Renal cortex interstitium (tissue), 15 donors: ENCODE measurements at places on chromosomes 7 and 10. TPM values are rescaled to one million over a fixed set of nuclear protein-coding genes. Genes with fewer than 3 reads are reported as not detected.

GRCh38 chr7:139932531-139932930, 103.5 kb downstream of the TBXAS1 start:
- DNase-seq: no peak

DNA sequence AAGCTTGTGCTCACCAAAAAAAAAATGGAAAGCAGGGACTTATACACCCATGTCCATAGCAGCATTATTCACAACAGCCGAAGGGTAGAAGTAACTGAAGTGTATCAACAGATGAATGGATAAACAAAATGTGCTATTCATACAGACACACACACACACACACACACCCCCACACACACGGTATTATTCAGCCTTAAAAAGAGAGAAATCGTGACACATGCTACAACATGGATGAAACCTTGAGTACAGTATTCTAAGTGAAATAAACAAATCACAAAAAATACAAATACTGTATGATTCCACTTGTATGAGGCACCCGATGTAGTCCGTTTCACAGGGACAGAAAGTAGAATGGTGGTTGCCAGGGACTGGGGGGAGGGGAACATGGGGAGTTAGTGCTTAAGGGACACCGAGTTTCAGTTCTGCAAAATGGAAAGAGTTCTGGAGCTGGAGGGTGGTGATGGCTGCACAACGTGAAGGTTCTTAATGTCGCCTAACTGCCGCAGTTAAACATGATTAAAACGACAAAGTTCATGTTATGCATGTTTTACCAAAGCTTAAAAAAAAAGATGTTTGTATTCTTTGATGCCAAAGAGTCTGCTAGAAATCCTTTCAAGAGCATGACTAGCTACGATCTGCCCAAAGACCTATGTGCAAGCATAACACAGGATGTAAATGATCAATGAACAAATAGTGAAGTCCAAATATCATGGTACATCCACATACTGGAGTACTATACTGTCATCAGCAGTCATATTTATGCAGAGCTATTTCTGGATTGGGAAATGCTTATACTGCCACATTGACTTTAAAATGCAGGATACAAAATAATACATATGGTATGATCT, 7.2 kb downstream of the TNS3 start:
- DNase-seq: no peak

DNA sequence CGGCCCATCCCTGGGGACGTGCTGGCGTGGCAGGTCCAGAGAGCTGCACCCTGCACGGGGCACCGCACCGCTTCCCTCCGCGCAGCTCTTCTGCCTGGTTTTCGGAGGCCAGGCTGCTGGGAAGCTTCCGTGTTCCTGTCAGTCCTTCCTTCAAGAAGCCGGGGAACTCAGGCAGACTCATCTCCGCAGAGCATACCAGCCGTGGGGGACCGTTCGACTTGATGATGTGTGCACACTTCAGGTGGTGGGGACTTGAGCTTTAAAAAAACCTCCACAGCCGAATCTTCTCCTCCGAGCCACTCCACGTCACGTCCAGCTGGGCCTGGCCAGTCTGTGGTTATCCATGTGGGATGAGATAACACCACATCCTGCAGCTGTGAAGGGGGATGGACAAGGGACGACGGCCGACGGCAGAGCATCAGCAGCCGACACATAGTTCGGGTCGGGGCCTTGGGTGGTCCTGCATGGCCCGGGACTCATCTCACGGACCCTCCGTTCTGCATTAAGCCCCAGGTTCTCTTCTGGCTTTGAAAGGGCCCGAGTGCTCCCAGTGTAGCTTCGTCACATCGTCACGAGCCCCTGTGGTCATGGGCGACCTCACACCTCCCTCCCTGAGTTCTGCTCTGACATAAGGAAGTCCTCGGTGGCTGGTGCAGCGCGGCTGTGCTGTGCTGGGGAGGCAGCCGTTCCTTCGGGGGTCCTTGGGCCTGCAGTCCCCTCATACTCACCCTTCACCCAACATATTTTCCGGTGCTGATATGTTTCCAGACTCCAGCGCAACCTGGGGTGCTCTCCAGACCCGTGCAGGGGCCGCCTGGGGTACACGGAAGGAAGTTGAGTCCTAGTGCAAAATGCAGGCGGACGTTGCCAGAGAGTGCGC, 4.5 kb upstream of the BHLHA15 start:
- DNase-seq: no peak

DNA sequence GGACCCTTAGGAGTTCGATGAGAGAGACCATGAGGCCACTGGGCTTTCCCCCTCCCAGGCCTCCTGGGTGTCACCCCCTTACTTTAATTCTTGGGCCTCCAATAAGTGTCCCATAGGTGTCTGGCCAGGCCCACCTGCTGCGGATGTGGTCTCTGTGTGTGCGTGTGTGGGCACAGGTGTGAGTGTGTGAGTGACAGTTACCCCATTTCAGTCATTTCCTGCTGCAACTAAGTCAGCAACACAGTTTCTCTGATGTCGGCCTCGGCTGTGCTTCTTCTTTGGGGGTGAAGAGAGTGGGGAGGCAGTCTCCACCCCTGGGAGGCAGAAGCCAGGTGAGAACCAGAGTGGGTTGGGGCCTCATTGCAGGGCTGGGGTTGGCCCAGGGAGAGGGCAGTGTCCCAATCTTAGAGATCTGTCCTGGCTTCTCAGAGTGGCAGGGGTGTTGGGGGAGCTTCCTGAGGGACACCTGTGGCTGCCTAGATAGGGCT, 1.5 kb downstream of the PVRIG start:
- DNase-seq: no peak

GRCh38 chr10:93287775-93288174, 194.4 kb downstream of the MYOF start:
- no peak for DNase-seq

DNA sequence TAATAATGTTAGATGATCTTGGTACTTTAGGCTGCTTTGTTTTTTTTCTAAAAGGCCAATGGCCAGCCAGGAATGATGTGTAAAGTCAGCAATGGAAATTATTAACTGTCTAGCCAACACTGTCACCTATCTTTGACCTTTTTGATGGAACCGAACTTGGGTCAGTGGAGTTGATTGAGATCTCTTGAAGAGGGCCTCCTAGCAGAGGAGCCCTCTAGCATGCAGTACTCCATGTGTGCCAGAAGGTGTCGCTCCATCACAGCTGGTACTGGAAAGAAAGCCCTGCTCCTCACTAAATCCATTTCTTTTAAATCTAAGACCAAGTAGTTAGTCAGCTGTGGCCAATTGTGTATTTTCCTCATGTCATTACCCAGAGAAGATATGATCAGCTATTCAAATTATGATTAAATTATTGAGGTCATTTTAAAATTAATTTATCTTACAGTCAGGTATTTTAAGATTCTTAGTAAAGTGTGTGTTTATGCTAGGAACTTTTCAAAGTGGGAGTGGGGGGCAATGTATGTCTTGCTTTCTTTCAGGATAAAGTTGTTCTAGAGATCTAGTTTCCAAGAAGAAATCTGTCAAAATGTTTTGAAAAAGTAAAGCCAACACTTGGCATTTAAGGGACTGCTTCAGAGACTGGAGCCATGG, 33.1 kb upstream of the CROT start:
- DNase-seq: peak; percentile 31

DNA sequence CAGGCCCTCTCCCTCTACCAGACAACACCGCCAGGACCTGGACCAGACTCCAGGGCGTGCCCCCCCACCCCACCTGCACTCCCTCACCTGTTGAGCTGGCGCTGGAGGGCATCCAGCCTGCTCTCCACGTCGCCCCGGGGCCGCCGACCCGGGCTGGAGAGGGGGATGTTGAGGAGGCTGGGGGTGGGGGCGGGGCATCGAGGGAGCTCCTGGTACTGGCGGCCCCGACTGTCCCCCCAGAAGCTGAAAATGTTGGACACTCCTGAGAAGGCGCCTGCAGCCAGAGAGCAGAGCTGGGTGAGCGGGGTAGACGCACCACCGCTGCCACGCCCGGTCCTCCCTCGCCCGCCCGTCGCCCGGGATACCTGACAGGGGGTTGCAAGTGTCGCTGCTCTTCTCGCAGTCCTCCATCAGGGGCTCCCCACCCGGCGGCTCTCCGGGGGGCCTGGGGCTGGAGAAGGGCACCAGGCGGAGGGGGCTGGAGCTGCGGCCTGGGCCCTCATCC, 30.8 kb downstream of the KCNH2 start:
- no peak for DNase-seq

- no peak for DNase-seq
Measured at GRCh38 chr7:38060637-38061036, 117.4 kb upstream of the STARD3NL start.

DNA sequence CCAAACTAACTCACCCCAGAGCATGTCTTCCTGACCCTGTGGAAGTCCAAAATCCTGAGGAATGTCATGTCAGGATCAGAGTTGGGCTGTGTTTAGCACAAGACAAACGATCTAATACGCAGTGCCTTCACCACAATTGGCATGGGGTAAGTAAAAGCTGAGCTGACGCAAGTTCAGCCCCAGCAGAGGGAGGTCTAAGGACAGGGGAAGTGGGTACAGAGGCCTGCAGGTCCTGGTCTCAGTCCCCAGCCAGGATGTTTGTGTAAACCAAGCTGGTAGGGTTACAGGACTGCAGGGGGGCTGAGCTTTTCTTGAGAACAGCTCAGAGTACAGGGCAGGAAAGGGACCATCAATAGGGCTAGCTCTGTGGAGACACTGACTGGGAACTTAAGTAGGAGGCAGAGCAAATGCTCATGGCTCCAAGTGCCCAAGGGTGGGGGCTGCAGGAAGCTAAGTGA, 5.3 kb upstream of the KCNIP2 start:
- no peak for DNase-seq

DNA sequence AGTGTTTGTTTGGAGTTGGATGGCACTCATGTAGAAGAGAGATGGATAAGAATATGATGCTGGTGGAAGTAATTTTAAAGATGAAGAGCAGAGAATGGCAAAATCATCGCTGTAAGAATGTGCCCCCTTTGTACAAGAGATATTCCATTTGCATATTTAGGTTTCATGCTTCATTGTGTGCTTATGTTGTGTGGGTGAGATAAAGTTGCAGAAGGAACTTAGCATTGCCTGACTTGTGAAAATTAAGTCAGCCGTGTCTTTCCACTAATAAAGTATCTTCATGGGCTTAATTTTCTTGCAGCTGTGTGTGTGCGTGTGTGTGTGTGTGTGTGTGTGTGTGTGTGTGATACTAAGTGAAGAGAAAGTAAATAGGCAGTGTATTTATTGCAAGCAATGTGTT, 381.9 kb downstream of the OTUD1 start:
- DNase-seq: no peak

DNA sequence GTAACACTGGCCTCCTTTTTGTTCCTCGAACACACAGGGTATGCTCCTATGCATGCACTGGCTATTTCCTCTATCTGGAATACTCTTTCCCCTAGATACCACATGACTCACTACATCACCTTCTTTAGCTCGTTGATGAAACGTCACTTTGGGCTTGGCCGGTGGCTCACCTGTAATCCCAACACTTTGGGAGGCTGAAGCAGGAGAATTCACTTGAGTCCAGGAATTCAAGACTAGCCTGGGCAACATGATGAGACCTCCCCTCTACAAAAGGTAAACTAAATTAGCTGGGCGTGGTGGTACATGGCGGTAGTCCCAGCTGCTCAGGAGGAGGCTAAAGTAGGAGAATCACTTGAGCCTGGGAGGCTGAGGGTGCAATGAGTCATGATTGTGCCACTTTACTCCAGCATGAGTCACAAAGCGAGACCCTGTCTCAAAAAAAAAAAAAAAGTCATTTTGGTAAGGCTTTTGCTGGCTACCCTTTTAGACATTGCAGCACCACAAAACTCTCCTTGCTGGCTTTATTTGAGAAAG, 14.5 kb downstream of the ANKIB1 start:
- DNase-seq: no peak

GRCh38 chr10:12262278-12262981, 66.4 kb downstream of the CDC123 start:
- no peak for DNase-seq

DNA sequence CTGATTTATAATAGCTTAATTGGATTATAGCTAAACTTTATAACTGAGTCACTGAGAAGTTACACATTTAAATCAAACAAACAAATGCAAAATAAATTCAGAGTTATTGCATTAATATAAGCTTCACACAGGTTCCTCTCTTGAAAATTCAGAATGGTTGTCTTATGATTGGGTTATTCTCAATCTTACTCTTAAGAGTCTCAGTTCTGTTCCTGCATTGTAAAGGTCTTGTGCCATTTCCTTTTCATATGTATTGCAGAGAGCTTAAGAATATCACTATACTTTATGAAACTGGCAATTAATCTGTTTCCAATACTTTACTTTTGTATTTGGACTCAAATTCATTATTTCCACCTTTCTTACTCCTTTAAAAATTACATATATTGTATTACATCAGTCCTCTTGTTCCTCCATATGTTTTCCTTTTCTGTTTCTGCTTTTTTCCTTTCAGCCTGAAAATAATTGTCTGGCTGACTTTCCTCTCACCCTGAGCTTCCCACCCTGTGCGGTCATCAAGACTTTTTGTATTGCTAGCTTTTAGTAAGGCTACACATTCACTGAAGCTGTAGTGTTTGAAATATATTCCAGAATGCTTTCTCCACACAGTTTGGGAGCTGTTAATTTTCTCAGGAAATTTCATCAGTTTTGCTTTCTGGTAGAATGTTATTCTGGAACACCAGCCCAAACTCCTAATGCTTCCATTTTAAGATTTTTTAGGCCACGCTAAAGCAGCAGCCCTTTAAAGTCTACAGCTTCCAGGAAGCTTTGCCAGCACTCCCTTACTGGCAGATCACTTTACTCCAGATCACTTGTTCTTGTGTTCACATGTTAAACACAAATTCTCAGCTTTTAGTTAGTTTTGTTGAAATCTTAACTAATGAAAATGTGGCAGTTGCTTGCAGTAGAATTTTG, 139.4 kb downstream of the KCND2 start:
- no peak for DNase-seq

DNA sequence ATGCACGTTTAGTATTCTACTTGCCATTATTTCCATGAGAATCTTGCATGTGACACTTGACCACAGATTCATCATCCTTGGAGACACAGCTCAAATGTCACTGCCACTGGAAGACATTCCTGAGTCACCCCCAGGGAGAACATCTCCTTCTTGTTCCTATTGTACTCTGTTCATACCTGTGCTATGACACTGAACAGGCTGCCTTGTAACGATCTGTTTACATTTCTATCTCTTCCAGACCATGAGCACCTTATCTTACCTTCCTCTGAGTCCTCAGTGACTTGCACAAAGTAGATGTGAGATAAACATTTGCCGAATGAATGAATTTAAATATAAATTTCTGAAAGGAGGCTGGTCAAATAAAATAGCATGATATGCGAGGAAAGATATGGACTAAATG, 331.9 kb upstream of the LRRN3 start:
- no peak for DNase-seq

DNA sequence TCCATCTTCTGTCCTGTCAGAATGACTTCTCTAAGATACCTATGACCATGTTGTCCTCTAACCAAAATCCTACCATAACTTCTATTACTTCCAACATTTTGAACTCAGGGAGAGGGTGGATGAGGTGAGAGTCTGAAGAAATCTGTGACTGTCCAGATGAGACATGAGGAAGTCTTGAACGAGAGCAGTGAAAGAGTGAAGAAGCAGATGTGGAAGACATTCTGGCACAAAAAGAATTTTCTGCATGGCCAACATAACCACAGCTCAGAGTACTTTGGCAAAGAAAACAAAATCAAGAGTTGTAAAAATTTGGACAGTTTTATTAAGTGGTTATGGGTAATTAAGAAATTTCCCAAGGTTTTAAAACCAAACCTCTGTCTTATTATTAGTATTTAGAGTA, 141.6 kb downstream of the CPEB3 start:
- DNase-seq: no peak

HTRA1 gene
- 183 TPM for polyA plus RNA-seq

GET4 gene
- 64.9 TPM for polyA plus RNA-seq

TEX47 gene
- polyA plus RNA-seq: not detected

ACSM6 gene
- polyA plus RNA-seq: 0.14 TPM

VENTX gene
- 0.33 TPM for polyA plus RNA-seq

CDHR1 gene
- polyA plus RNA-seq: 0.73 TPM
